Aorta (tissue), 5 donors: ENCODE measurements at places on chromosomes 6 and 20.
A peak's percentile ranks its signal among the peaks of the same experiment; 100 is the strongest.

DNA sequence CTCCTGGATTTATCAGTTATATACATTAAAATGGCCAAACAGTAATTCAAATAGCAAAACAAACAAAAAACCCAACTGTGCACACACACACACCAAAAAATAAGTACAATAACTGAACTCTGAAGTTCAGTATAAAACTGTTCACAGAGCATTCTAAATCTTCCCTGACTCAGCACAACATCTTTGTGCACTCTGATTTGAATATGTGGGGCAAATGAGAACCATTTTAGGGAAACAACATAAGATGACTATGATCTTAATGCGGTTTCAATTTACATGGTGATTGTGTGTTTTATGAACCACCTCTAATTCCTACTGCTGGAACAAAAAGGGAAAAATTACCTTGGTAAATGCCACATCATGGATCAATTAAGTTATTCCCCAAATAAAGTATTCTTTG lies 41.7 kb downstream of the PLAGL1 start:
- no peak overlapping the region for H3K27ac ChIP-seq
- no peak overlapping the region for H3K4me3 ChIP-seq
- H3K4me1 ChIP-seq = no peaks in the 10 kb centered on the region

- H3K27ac ChIP-seq = no peak overlapping the region
- H3K4me1 ChIP-seq = no peaks in the 10 kb centered on the region
- H3K4me3 ChIP-seq = no peak overlapping the region
- no peaks in the 10 kb centered on the region for H3K36me3 ChIP-seq
- no peak for DNase-seq
Observed at GRCh38 chr6:105443941-105444340, 41.1 kb upstream of the PREP start.

GRCh38 chr20:63325554-63326313 lies 32.7 kb downstream of the COL20A1 start:
- peak; percentile 34 for DNase-seq
- no peaks in the 10 kb centered on the region for H3K4me1 ChIP-seq
- no peaks in the 10 kb centered on the region for H3K36me3 ChIP-seq
- no peak overlapping the region for H3K27ac ChIP-seq
- H3K4me3 ChIP-seq = no peak overlapping the region

DNA sequence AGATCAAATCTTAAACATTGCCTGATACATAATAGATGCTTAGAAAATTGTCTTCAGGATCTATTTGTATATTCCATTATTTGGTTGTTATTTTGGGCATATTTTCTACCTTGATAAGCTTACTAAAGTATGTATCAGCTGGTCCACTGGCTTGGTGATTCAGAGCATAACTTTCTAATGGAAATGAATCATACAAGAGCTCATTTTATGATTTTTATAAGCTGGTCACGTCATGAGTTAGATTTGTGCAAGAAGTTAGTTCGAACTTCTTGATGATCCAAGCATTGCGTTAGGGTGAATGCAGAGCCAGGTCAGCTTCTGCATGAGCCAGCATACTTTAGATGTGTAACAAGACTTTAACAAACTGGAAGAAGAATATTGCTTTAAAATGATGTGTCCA lies 144.5 kb upstream of the FLRT3 start:
- H3K27me3 ChIP-seq = no peaks in the 10 kb centered on the region
- H3K36me3 ChIP-seq = no peaks in the 10 kb centered on the region
- DNase-seq = no peak
- H3K4me1 ChIP-seq = no peaks in the 10 kb centered on the region
- H3K4me3 ChIP-seq = no peak overlapping the region
- H3K27ac ChIP-seq = no peak overlapping the region

DNA sequence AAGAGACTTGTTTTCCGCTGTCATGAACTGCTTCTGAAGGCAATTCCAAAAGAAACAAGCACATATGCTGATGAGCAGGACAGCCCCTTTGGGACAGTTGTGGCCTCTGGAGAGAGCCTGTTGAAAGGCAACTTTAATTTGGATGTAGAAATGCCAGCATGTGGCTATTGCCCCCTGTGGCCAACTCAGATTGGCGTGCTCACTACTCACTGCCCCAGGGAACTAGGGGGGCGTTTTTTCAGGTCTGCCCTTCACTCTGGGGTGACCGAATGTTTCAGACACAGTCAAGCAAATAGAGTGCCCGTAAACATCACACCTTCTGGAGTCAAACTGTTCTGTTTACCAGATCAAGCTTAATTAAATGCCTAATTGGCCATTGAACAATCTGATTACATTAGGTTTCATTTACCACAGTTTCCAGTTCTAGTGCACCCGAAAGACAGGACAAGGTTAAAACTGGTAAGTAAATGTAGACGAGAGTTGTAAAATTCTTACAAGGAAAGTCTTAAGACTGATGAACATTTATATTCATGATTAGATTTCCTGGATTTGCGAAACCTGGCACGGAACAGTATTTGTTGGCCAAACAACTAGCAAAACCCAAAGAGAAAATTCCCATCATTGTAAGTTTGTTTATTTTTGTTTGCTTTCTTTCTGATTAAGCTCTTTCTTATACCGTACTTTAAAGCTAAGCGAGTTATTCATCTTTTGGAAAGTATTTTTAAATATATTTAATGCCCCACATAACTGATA lies 75.9 kb upstream of the SYNJ2 start:
- peaks cover 11% of the 10 kb centered on the region for H3K36me3 ChIP-seq
- H3K27me3 ChIP-seq = no peaks in the 10 kb centered on the region
- H3K4me3 ChIP-seq = no peak overlapping the region
- DNase-seq = no peak
- H3K27ac ChIP-seq = no peak overlapping the region
